GM12878 (cell line): ENCODE measurements at places on chromosomes 1 and 21.

GRCh38 chr1:157178490-157178889 is 40.3 kb upstream of the ETV3 start:
- no peak for DNase-seq

GRCh38 chr21:34579411-34579810 is 35.5 kb downstream of the RCAN1 start:
- no peak for DNase-seq

DNA sequence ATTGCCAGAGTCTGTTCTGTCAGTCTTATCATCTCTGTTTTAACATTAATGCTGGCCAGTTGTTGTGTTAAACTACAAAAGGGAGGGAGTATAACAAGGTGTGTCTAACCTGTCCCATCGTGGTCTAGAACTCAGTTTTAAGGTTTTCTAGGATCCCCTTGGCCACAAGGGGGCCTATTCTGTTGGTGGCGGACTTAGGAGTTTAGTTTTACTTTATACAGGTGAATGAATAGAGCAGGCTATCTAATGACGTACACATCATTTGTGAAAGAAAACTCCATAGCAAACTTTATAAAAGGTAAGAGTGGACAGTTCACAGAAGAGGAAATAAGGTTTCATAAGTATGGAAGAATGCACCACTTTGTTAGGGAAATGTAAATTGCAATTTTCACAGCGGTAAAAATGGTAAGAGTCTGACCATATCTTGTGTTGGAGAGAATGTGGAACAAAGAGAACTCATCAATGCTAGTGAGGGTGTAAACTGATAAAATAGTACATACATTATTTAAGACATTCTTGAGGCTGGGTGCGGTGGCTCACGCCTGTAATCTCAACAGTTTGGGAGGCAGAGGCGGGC is 2.5 kb upstream of the ATF6 start:
- no peak for DNase-seq

- no peak for DNase-seq
Observed at GRCh38 chr1:165352442-165353293, 3.8 kb downstream of the LMX1A start.

GRCh38 chr1:46544561-46545240 is 6.7 kb downstream of the KNCN start:
- no peak for DNase-seq

- no peak for DNase-seq
Observed at GRCh38 chr21:30577766-30578165, 12.4 kb downstream of the KRTAP22-2 start.

DNA sequence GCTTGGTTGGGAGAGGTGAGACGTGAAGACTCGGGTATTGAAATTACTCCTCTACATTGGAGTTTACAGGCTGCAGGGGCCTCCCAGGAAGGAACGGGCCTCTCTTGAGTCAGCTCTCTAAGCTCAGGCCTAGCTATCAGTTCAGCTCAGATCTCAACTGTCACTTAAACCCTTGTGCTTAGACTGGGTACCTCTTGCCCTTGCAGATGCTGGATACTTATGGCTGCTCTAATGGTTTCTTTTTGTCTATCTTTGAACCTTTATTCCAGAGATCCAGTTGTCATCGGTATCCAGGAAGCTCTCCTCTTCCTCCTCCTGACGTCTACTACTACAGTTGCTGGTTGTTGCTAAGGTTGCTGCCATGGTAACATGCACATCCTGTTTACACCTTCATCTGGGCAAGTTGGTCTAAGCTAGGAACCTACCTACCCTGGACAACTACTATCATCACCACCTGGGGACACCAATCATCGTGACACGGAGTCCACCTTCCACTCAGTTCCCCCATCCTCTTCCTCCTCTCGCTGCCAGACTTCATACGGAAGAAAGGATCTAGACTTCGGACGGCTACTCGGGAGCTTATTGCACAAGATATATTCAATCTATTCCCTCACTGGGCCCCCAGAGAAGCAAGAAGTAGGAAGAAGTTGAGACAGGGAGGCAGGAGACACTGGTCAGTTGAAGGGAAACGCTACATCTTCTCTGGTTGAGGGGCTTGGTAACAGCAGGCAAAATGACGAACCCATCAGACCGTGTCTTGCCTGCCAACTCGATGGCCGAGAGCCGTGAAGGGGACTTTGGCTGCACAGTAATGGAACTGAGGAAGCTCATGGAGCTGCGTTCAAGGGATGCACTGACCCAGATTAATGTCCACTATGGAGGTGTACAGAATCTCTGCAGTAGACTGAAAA is 56.1 kb downstream of the ATP2B4 start:
- DNase-seq, result no peak

DNA sequence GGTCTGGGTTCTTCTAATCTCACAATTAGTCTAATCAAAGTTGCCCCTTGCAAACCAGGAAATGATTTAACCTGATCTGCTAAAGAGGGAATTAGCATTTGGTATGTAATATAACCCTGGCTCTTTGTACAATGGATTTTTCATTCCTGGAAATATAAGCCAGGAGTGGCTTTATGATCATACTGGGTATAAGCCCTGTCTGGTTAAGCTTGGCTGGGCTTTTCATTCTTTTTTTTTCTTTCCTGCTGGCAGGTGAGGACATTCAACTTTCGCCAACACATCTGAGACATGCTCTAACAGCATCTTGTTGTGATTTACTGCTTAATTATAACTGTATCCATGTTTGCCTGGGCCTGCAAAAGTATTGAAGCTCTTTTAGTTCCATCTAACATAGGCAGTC is 20.4 kb upstream of the SDE2 start:
- DNase-seq, result no peak

- DNase-seq, result no peak
Observed at GRCh38 chr1:232111611-232112010, 485.0 kb downstream of the DISC1 start.
